Activated CD4-positive, alpha-beta memory T cell treated with anti-CD3 and anti-CD28 coated beads for 36 hours (primary cell): ENCODE measurements at places on chromosomes 2 and 18. TPM values are rescaled to one million over a fixed set of nuclear protein-coding genes. Genes with fewer than 3 reads are reported as not detected.

GRCh38 chr2:86383844-86384243, 46.4 kb upstream of the REEP1 start:
- H3K27me3 ChIP-seq, result no peaks in the 10 kb centered on the region
- no peaks in the 10 kb centered on the region for H3K4me1 ChIP-seq
- no peak overlapping the region for H3K4me3 ChIP-seq
- H3K27ac ChIP-seq, result no peak overlapping the region
- no peaks in the 10 kb centered on the region for H3K36me3 ChIP-seq
- DNase-seq, result no peak

GRCh38 chr2:172829229-172829628, 93.6 kb downstream of the RAPGEF4 start:
- H3K4me3 ChIP-seq, result no peak overlapping the region
- no peak for DNase-seq
- peaks cover 5% of the 10 kb centered on the region for H3K27me3 ChIP-seq
- no peaks in the 10 kb centered on the region for H3K4me1 ChIP-seq
- no peak overlapping the region for H3K27ac ChIP-seq

The ASTL gene
- 1.8 TPM for total RNA-seq

The ABCA12 gene
- total RNA-seq, result not detected

- no peaks in the 10 kb centered on the region for H3K36me3 ChIP-seq
- H3K4me1 ChIP-seq, result peaks cover 18% of the 10 kb centered on the region
- H3K4me3 ChIP-seq, result no peak overlapping the region
- H3K27ac ChIP-seq, result no peak overlapping the region
- H3K27me3 ChIP-seq, result no peaks in the 10 kb centered on the region
- no peak for DNase-seq
Measured at GRCh38 chr18:62877411-62878221, 162.3 kb downstream of the PHLPP1 start.

- DNase-seq, result no peak
- H3K4me1 ChIP-seq, result no peaks in the 10 kb centered on the region
- H3K36me3 ChIP-seq, result no peaks in the 10 kb centered on the region
- no peaks in the 10 kb centered on the region for H3K27me3 ChIP-seq
Measured at GRCh38 chr2:199191461-199191860, 266.3 kb downstream of the SATB2 start.

The C2orf72 gene
- 0.34 TPM for total RNA-seq

The CYP27A1 gene
- 0.10 TPM for total RNA-seq

The OTOS gene
- total RNA-seq, result not detected

DNA sequence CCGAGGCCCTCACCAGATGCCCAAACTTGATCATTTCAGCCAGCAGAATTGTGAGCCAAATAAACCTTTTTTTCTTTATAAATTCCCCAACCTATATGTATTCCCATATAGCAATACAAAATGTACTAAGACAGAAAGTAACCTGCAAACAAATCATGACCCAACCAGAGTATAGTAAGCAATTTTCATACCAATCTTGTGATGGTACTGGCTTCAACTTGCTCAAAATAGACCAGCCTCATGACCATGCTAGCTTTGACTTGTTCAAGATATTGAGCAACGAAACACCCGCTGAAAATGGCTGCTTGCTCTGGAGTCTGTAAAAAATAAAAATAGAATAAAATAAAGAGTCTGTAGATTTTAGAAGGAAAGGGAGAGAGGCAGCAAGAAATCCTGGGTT, 97.6 kb downstream of the C1D start:
- H3K4me1 ChIP-seq, result no peaks in the 10 kb centered on the region
- H3K4me3 ChIP-seq, result no peak overlapping the region
- no peak overlapping the region for H3K27ac ChIP-seq
- H3K27me3 ChIP-seq, result peaks cover 2% of the 10 kb centered on the region
- no peak for DNase-seq

GRCh38 chr2:230944123-230944653, 19.1 kb upstream of the GPR55 start:
- H3K4me1 ChIP-seq, result peaks cover 33% of the 10 kb centered on the region
- H3K27me3 ChIP-seq, result peaks cover 22% of the 10 kb centered on the region
- peak overlapping the region; percentile 54 for H3K4me3 ChIP-seq
- peak overlapping the region; percentile 76 for H3K27ac ChIP-seq
- DNase-seq, result peak; percentile 89
- H3K36me3 ChIP-seq, result peaks cover 5% of the 10 kb centered on the region

- H3K27me3 ChIP-seq, result peaks cover 5% of the 10 kb centered on the region
- DNase-seq, result no peak
- no peak overlapping the region for H3K4me3 ChIP-seq
Measured at GRCh38 chr2:226267516-226268289, 531.9 kb downstream of the IRS1 start.

The FAM110C gene
- total RNA-seq, result 3.1 TPM

The KLF7 gene
- total RNA-seq, result 24.1 TPM

GRCh38 chr2:61177727-61178549, 15.9 kb downstream of the C2orf74 start:
- H3K36me3 ChIP-seq, result peaks cover 34% of the 10 kb centered on the region
- no peaks in the 10 kb centered on the region for H3K27me3 ChIP-seq
- DNase-seq, result peak; percentile 49
- peaks cover 53% of the 10 kb centered on the region for H3K4me1 ChIP-seq
- H3K27ac ChIP-seq, result peak overlapping the region; percentile 94

The IL36B gene
- not detected for total RNA-seq

GRCh38 chr18:49303379-49303778, 157.1 kb downstream of the DYM start:
- no peaks in the 10 kb centered on the region for H3K4me1 ChIP-seq
- H3K36me3 ChIP-seq, result peaks cover 11% of the 10 kb centered on the region
- no peaks in the 10 kb centered on the region for H3K27me3 ChIP-seq
- H3K27ac ChIP-seq, result no peak overlapping the region

The SOCS6 gene
- 1.3 TPM for total RNA-seq

DNA sequence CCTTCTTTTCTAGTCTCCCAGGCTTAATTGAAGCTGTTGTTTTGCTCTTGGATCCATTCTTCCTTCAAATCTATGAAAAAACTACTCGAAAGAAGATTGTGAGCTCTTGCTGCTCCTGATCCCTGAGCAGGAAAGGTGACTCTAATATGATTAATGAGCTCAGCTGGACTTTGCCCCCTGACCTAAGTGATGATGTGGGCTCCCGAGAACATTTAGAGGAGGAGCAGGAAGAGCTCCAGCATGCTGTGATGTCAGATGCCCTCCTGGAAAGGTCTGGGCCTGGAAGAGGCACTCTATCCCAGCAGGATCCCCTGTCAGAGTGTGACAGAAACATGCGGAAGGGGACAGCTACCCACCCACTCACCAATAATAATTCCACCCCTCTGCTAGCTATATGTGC, 117.9 kb upstream of the PELI1 start:
- no peaks in the 10 kb centered on the region for H3K27me3 ChIP-seq
- DNase-seq, result no peak
- H3K4me3 ChIP-seq, result no peak overlapping the region
- H3K4me1 ChIP-seq, result peaks cover 7% of the 10 kb centered on the region

DNA sequence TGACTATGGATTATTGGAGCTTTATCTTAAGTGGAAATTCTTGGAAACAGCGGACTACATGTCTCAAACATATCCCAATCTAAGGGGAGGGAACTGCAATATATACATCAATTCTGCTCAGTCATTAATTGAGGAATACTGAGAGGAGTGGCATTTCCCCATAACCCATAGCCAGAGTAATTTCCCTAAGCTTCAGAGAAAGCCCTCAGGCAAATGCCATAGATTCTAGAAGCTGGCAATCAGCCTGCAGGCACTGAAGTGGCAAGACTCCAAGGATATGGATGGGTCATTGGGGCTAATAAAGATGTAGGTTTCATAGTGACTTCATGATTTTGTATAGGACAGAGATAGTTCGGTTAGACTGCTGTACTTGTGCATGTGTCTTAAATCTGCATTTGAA, 1960.5 kb upstream of the PIK3C3 start:
- no peak for DNase-seq
- no peaks in the 10 kb centered on the region for H3K4me1 ChIP-seq
- no peak overlapping the region for H3K27ac ChIP-seq
- H3K36me3 ChIP-seq, result no peaks in the 10 kb centered on the region
- no peaks in the 10 kb centered on the region for H3K27me3 ChIP-seq

GRCh38 chr18:57333940-57334339, 18.4 kb upstream of the ST8SIA3 start:
- no peaks in the 10 kb centered on the region for H3K4me1 ChIP-seq
- no peak overlapping the region for H3K27ac ChIP-seq
- H3K36me3 ChIP-seq, result no peaks in the 10 kb centered on the region
- DNase-seq, result no peak
- H3K4me3 ChIP-seq, result no peak overlapping the region
- H3K27me3 ChIP-seq, result peaks cover under 1% of the 10 kb centered on the region

The CCBE1 gene
- total RNA-seq, result 0.36 TPM

GRCh38 chr2:191183516-191183915, 32.7 kb upstream of the STAT4 start:
- no peaks in the 10 kb centered on the region for H3K36me3 ChIP-seq
- no peak overlapping the region for H3K4me3 ChIP-seq
- no peak overlapping the region for H3K27ac ChIP-seq
- no peak for DNase-seq

The IL37 gene
- total RNA-seq, result not detected

DNA sequence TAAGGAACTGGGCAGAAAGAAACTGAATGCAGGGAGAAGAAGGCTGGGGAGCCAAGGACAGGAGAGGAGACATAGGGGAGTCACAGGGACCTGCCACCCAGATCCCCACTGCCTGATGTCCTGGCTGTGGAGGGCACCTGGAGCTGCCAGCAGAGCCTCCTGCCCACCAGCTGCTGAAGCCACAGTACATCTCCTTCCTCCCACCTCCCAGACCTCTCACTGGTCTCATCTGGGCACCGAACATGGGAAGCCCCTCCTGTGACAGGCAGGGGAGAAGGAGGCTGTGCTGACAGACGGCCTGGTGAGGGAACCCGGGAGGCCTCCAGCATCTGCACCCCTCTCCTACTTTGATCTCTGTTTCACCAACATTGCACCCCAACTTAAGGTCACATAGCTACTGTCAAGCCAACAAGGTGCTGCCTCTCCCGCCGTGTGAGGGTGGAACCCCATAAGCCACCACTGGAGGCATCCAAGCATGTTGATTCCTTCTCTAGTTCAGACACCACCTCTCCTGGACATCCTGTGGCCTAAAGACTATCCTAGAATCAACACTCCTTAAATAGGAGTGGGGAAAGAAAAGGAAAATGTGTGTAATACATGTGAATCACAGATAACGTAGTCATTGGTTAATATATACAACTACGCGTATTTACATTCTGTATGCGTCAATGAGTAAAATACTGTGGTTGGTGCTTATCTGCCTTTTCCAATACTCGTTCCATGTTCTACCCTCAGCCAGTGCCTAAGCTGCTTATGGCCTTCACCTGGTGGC, 3.5 kb upstream of the RNPEPL1 start:
- DNase-seq, result peak; percentile 70
- no peaks in the 10 kb centered on the region for H3K27me3 ChIP-seq
- H3K4me1 ChIP-seq, result peaks cover 54% of the 10 kb centered on the region
- H3K36me3 ChIP-seq, result peaks cover 34% of the 10 kb centered on the region
- peak overlapping the region; percentile 98 for H3K27ac ChIP-seq

DNA sequence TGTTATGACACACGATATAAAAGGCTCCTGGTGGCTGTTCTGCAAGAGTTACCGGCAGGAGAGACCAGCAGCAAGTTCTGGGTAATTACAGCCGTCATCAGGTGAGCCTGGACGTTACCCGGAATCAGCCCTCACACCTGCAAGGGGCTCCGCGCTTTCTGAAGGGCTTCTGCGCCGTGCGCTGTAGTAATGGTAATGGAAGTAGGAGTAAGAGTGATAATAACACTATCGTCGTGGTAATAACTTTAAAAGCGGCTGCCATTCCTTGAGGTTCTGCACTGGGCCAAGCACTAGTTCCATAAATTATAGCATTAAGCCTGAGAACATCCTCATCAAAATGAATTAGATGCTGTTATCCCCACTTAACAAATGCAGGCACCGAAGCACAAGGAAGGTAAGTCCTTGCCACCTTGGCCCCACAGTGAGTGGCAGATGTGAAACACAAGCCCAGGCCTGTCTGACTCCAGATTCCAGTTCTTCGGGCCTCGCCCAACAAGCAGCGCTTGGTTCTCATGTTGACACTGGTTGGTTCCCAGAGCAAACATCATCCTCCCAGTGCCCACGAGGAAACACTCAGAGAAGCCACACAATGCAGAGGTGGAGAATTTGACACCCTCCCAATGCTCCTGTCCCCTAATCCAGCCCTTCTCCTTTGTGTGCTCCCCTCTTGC, 205.2 kb downstream of the EIPR1 start:
- no peak overlapping the region for H3K27ac ChIP-seq
- peaks cover 24% of the 10 kb centered on the region for H3K36me3 ChIP-seq
- H3K27me3 ChIP-seq, result no peaks in the 10 kb centered on the region

DNA sequence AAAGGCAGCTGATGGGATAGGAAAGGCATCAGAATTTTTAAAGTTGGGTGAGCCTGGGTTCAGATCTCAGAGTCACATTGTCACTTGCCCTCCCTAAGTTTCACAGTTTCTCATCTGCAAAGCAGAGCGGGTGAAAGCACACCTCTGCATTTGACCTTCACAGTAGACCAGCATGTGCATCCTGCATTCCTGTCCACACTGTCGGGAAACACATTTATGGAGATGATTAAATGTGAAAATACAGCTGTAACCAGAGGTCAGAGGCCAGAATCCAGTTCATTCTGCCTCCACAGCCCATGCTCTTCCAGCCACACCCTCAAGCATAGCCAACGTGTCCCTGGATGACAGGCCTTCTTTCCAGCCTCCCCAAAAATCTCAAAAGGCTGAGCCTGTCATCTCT, 392.0 kb upstream of the MYT1L start:
- H3K27me3 ChIP-seq, result peaks cover 6% of the 10 kb centered on the region
- DNase-seq, result no peak
- H3K27ac ChIP-seq, result no peak overlapping the region

- no peaks in the 10 kb centered on the region for H3K36me3 ChIP-seq
- H3K27ac ChIP-seq, result no peak overlapping the region
- no peak overlapping the region for H3K4me3 ChIP-seq
- DNase-seq, result no peak
Measured at GRCh38 chr2:227853204-227853629, 18.2 kb upstream of the DAW1 start.

DNA sequence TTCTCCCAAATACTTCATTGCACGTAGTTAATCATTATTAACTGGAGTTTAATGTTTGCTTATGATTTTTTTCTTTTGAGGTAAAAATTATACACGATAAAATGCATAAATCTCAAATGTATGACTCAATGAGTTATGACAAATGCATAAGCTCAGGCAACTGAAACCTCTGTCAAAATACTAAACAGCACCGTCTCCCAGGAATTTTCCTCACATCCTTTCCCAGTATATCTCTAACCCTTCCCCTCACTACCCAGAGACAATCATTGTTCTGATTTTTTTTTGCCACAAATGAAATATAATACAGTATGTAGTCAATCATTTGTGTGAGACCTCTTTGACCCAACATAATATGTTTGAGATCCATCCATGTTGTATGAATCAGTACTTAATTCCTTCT, 606.5 kb downstream of the CPS1 start:
- no peaks in the 10 kb centered on the region for H3K4me1 ChIP-seq
- no peak overlapping the region for H3K4me3 ChIP-seq
- DNase-seq, result no peak
- no peaks in the 10 kb centered on the region for H3K36me3 ChIP-seq
- H3K27me3 ChIP-seq, result no peaks in the 10 kb centered on the region
- no peak overlapping the region for H3K27ac ChIP-seq
